NCI-H460 (cell line): ENCODE measurements at places on chromosomes 16 and 17.

DNA sequence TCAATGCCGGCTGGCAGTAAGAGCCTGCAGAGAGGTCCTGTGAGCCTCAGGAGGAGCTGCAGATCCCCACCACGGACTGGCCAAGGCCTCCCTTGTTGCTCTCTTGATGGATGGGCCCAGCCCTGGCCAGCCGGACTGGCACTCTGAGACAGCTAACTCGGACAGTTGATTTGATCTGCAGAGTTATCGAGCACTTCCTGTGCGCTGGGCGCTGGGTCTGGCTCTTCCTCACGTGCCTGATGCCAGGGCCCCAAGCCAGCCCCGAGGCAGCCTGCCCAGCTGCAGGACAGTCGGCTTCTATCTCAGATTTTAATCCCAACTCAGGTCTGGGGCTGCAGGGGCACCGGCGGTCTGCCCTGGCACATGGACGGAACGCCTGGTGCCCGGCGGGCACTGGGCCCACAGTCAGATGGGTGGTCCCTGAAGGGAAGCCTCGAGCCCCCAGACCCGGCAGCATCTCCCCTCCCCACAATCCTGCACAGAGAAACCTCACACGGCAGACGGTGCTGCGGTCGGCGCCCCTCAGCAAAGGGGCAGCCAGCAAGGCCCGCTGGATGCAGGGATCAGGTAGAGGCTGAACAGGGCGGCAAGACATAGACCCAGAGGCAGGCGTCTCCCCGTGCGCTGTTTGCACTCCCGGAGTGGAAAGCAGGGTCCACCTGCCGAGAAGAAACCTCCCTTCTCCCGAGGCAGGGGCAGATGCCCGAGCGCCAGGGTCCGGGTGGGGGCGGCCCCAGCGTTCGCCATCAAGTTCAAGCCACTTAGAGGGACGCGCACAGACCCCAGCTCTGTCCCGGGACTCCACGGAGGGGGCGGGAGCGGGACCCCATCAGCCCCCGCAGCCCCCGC, 34.0 kb downstream of the TIMM22 start:
- no peak for DNase-seq

GRCh38 chr16:87002717-87003413, 314.3 kb downstream of the C16orf95 start:
- DNase-seq = no peak

DNA sequence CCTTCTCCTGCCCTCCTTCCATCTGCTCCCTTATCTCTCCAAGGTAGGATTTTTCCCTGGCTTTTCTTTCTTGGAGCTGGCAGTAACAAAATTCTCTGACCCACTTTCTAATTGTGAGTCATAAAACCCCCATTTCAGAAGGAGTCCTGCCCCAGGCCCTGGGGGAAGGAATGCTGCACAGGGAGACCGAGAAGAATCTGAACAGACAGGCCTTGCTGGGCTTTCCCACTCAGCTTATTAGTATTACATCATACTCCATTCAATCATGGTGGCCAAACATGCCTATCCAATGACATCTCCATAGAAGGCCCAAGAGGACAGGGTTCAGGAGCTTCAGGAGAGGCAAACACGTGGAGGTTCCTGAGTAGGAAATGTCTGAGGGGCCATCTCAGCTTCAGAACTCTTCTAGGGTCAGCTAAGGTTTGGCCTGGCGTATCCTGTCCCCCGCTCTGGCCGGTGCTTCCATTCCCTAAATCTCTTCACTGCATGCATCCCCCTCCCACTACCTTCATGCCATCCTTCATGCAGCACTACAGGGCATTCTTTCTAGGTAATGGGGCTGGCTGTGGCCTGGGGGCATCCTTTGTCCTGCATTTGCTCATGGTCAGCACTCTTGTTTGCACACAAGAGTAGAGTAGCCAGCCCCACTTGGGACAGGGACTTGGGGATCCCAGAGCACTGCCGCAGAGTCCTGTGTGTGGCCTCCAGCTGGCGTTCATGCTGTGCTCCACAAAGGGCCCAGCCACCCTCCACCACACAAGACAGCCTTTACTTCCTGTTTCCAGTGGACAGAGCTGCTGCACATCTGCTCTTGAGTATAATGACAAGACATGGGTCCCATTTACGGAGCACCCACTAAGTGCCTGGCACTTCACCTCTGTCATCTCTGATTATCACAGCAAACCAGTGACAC, 8.2 kb downstream of the SLC6A2 start:
- DNase-seq = no peak

GRCh38 chr16:49055824-49056545, 225.7 kb downstream of the CBLN1 start:
- no peak for DNase-seq

- no peak for DNase-seq
These were observed 327.6 kb downstream of the GRIN2A start for GRCh38 chr16:9854675-9855074.

DNA sequence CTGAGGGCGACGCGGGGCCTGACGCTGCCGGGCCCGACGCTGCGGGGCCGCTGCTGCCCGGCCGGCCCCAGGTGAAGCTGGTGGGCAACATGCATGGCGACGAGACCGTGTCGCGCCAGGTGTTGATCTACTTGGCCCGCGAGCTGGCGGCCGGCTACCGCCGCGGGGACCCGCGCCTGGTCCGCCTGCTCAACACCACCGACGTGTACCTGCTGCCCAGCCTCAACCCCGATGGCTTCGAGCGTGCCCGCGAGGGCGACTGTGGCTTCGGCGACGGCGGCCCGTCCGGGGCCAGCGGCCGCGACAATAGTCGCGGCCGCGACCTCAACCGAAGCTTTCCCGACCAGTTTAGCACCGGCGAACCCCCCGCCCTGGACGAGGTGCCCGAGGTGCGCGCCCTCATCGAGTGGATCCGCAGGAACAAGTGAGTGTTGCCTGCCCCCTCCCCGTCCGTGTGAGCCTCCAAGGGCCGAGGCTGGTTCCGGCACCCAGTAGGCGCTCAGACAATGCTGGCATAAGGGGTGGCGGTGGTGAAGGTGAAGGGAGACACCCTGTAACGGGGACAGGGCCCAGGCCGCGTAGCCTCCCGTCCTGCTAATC, 676 bp downstream of the CPD start:
- DNase-seq = no peak

DNA sequence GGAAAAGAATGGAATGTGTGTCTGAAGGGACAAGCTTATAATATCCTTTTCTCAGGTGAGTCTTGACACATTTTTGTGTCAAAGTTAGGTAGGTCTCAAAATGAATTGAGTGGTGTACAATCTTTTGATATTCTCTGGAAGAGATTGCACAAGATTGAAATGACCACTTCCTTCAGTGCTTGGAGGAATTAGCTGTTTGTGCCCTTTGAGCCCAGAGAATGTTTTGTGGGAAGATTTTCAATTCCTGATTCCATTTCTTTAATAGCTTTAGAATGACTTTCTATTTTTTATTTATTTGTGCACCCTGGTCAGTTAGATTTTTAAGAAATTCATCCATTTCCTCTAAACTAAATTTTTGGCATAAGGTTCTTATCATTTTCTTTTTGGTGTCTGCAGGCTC, 1.6 kb upstream of the CCL13 start:
- no peak for DNase-seq

DNA sequence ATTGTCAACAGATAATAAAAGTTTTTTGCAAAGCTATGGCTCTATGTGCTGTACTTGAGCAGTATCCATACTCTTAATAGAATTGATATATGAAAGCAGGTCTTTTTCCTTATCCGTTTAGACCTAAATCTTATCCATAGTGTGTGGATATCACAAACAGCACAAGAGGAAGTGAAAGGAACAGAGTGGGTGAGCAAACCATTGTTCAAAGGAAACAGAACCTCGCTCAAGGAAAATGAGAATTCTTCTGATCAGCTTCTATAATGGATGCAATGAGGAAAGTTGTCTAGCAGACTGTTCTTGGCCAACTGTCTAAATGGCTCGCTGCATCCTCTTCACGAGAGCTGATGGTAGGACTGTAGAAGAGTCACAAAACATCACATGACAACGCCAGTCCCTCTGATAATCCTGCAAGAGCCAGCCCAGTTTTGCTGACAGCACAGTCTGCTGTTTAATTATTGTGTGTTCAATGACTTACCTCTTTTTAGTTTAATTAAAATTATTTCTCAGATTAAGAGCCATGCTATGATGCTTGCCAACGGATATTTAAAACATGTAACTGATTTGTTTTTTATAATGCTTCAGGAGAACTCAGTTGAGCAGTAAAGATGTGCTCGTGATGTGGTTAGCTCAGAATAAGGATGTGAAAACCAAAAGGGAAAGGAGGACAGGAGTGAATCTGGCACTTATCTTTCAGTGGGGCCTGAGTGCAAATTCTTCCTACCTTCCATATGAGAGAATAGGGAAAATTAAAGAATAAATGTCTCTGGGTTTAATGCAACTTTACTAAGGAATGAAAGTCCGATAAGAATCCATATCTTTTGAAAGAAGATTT, 38.5 kb downstream of the WWOX start:
- no peak for DNase-seq

DNA sequence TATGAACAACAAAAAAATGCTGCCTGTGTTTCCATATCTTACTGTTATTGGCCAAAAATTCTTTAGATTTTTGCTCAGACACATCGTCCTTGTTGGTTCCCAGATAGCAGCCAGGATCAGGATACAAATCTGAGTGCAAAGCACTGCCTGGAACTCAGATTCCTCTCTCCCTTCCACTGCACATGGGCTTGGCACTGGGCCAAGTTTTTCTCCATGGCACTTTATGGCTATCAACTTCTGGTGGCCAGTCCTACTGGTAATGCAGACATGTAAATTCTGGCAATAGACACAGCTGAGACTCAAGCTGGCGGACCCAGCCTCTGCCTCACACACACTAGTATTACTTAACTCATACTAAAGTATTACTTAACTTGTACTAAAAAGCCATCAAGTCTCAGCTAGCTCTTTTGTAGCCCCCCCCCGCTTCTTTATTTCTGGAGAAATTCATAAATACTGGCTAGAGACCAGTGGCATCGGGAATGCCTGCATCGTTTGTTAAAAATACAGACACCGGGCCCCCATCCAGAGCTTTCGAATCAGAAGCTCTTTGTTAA, 181.2 kb upstream of the COX10 start:
- DNase-seq = no peak

- no peak for DNase-seq
These were observed 45.0 kb downstream of the ESRP2 start for GRCh38 chr16:68190736-68191510.

GRCh38 chr17:77838748-77839697, 119.5 kb upstream of the TNRC6C start:
- DNase-seq = no peak

GRCh38 chr17:38883592-38884526, 14.0 kb downstream of the LASP1 start:
- no peak for DNase-seq

- no peak for DNase-seq
These were observed 1.4 kb upstream of the NBR1 start for GRCh38 chr17:43169561-43170139.

GRCh38 chr17:32835291-32835761, 41.6 kb downstream of the MYO1D start:
- no peak for DNase-seq

DNA sequence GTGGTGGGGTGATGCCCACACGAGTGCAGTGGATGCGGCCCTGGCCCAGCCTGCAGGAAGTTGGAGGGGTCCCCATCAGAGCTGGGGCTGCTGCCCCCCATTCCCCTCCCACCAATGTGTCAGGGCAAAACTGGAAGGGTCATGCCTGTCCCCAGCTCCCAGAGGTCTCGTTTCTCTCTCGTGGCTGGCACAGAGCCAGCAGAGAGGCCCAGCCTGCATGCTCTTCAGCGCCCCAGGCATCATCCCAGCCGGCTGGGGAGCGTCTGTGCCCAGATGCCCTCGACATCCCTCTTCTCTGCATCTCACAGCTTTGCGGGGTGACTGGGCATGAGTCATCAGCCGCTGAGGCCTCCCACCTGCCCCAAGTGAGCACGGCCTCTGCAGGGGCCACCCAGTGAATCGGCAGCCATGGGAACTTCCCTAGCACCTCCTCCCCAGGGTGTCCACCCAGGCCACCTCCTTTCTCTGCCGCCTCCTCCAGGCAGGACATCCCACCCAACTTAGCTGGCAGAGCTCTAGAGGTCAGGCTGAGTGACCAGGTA, 9.8 kb upstream of the CSNK1D start:
- no peak for DNase-seq

DNA sequence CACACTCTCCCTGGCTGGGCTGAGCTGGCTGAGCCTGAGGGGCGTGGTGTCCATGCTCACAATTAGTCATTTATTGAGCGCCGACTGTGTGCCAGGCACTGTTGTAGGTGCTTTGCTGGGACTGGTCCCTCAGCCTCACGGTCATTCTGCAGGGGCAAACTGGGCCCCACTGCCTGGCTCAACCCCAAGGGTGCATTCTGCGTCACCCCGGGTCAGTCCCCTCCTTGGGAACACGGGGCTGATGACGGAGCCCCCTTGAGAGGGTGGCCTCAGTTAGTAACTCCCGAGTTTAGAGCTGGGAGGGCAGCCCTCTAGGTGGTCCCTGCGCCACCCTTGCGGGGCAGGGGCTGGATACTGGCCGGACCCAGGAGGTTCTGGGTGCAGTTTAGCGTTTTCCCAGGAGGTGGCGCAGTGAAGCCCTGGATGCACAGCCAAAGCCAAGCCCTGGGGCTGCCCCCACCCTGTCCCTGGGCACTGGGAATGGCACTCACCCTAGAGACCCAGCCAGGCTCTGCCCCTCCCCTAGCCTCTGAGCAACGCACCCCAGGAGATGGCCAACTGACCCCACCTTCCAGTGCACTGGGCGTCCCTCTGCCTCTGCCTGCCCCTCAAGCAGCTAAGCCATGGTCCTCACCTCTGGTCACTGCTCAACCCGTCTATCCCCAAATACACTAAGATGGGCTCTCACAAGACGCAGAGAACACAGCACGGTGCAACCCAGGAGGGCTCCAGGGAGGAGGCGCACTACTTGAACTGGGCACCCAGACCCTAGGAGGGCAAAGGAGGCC, 243.2 kb upstream of the GSE1 start:
- peak; percentile 21 for DNase-seq

DNA sequence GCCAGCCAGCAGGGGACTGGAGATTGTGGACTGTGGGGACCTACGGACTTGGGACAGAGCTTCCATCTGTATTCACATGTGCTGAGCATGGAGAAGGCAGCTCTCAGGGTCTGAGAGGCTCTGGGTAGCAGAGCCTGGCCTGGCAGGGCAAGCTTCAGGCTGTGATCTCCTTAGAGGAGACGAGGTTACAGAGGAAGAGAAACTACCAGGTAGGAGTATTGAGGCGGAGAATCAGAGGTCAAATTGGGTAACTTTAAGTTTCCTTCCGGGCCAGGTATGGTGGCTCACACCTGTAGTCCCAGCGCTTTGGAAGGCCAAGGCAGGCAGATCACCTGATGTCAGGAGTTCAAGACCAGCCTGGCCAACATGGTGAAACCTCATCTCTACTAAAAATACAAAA, 8.8 kb downstream of the CTNS start:
- no peak for DNase-seq

GRCh38 chr16:56771558-56772279, 41.8 kb downstream of the NUP93 start:
- DNase-seq = no peak

- no peak for DNase-seq
These were observed 697.3 kb downstream of the MAF start for GRCh38 chr16:78903237-78903636.
